GM20000 (cell line): ENCODE measurements at places on chromosomes 16 and 17.
A peak's percentile ranks its signal among the peaks of the same experiment; 100 is the strongest.

DNA sequence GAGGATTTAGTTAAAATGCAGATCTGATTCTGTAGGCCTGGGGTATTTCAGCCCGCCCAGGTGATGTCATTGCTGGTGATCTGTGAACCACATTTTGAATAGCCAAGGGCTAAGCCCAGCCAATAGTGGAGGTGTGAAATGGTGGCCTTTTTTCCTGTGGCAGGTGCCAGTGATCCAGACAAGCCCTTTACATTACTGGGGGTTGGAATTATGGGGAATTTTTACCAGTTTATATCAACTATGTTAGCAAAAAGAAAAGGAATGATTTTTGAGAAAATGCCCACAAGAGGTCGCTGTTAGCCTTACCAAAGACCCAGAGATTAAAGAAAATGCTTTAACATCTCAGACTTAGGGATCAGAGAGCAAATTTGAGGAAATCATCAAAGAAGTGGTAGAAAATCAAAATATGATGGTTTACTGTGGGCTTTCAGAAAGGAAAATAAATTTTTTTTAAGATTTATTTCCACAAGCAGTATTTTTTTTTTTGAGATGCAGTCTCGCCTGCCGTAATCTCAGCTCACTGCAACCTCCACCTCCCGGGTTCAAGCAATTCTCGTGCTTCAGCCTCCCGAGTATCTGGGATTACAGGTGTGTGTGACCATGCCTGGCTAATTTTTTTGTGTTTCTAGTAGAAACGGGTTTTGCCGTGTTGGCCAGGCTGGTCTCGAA, 3.9 kb downstream of the VPS35L start:
- DNase-seq, result peak; percentile 22

GRCh38 chr17:35801583-35802224, 6.3 kb upstream of the MMP28 start:
- no peak for DNase-seq

- DNase-seq, result no peak
These were observed 937.8 kb downstream of the KCNJ2 start for GRCh38 chr17:71107136-71107535.

GRCh38 chr17:68011199-68011665, 15.0 kb upstream of the C17orf58 start:
- peak; percentile 69 for DNase-seq

- DNase-seq, result peak; percentile 84
These were observed 13.7 kb upstream of the LGALS3BP start for GRCh38 chr17:78993241-78993956.

GRCh38 chr16:53341792-53342191, 92.5 kb upstream of the RBL2 start:
- DNase-seq, result no peak
